GM23338 (cell line): ENCODE measurements at places on chromosomes 1 and 21. TPM values are rescaled to one million over a fixed set of nuclear protein-coding genes. Genes with fewer than 3 reads are reported as not detected.

DNA sequence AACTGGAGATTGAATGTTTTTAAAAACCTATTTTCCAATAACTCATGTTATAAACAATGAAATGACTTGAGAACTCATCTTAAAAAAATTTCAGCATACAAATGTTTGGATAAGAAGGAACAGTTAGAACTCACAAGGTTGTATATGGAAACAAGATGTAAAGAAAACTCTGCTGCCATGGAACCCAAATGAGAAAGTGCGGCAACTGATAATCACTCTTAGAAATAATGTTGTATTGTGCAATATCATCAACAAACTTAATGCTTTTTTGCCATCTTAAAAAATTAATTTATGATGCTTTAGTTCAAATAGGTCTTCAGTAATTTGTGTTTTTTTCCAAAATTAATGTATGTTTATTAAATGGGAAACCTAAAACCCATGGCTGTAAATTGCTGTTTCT is 461.1 kb upstream of the NCAM2 start:
- no peaks in the 10 kb centered on the region for H3K36me3 ChIP-seq
- H3K27ac ChIP-seq = no peak overlapping the region
- no peaks in the 10 kb centered on the region for H3K4me1 ChIP-seq

The DIPK1A gene
- polyA plus RNA-seq = 3.3 and 4.8 TPM in 2 replicates

GRCh38 chr1:67945733-67946374 is 104.6 kb downstream of the DIRAS3 start:
- no peaks in the 10 kb centered on the region for H3K4me1 ChIP-seq
- H3K27me3 ChIP-seq = no peaks in the 10 kb centered on the region
- no peak overlapping the region for H3K27ac ChIP-seq
- H3K4me3 ChIP-seq = no peak overlapping the region
- no peak for DNase-seq

DNA sequence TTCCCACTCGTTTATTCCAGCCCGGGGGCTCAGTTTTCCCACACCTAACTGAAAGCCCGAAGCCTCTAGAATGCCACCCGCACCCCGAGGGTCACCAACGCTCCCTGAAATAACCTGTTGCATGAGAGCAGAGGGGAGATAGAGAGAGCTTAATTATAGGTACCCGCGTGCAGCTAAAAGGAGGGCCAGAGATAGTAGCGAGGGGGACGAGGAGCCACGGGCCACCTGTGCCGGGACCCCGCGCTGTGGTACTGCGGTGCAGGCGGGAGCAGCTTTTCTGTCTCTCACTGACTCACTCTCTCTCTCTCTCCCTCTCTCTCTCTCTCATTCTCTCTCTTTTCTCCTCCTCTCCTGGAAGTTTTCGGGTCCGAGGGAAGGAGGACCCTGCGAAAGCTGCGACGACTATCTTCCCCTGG is 716 bp downstream of the OLIG2 start:
- H3K4me3 ChIP-seq = peak overlapping the region; percentile 64
- H3K36me3 ChIP-seq = no peaks in the 10 kb centered on the region
- no peak overlapping the region for H3K27ac ChIP-seq

DNA sequence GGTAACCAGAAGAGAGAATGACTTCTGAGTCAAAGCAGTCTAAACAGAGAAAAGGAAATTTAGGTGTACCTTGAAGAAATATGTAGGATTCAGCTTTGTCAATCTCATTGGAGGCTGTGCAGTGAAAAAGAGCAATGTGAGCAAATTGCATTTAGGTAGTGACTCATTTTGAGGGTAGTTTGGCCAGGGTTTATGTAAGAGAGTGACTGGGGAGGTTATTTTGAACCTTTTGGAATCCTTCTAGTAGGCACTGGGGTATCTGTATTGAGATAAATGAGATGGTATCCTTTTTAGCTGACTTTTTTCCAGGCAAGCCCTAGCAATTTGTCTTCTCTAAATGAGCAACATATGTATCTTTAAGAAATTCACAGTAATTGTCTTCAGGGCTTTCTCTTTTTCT is 95.9 kb downstream of the DISP1 start:
- H3K27ac ChIP-seq = no peak overlapping the region
- no peak overlapping the region for H3K4me3 ChIP-seq
- no peaks in the 10 kb centered on the region for H3K4me1 ChIP-seq
- no peaks in the 10 kb centered on the region for H3K27me3 ChIP-seq

The GBP4 gene
- 0.05 TPM in 1 of 2 replicates, not detected in the other for polyA plus RNA-seq

- no peak overlapping the region for H3K27ac ChIP-seq
- no peak overlapping the region for H3K4me3 ChIP-seq
- no peaks in the 10 kb centered on the region for H3K36me3 ChIP-seq
- no peaks in the 10 kb centered on the region; the same call in 1 of the 2 replicates for H3K4me1 ChIP-seq
Observed at GRCh38 chr1:6367381-6368012, 26.1 kb downstream of the ACOT7 start.

DNA sequence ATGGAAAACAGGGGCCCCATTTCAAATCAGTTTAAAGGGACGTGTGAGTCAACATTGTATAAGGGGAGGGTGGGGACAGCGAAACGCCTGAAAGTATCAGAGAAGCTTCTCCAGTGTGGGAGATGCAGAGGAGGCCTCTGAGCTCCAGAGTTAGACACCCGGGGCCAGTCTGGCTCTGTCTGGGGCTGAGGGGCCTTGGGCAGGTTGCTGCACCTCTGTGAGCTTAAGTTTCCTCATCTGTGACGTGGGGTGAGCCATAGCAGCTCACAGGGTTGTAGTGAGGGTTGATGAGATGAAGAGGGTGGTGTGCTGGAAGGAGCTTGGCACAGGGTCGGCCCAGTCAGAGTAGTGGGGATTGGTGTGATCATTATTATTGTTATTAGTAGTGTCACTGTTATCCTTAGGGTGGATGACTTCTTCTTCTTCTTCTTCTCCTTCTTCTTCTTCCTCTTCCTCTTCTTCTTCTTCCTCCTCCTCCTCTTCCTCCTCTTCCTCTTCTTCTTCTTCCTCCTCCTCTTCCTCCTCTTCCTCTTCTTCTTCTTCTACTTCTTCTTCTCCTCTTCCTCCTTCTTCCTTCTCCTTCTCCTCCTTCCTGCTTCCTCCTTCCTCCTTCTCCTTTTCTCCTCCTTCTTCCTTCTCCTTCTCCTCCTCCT is 282.0 kb downstream of the PTPRU start:
- no peaks in the 10 kb centered on the region for H3K27me3 ChIP-seq
- H3K4me1 ChIP-seq = no peaks in the 10 kb centered on the region
- no peak overlapping the region for H3K27ac ChIP-seq
- H3K36me3 ChIP-seq = no peaks in the 10 kb centered on the region
- no peak for DNase-seq

The HPCAL4 gene
- 0.08 and 0.12 TPM in 2 replicates for polyA plus RNA-seq

- no peak for DNase-seq
- H3K4me1 ChIP-seq = no peaks in the 10 kb centered on the region
- no peak overlapping the region for H3K4me3 ChIP-seq
- H3K27ac ChIP-seq = no peak overlapping the region
- no peaks in the 10 kb centered on the region for H3K36me3 ChIP-seq
Observed at GRCh38 chr1:102262994-102263393, 266.3 kb upstream of the OLFM3 start.

The KDF1 gene
- 13.6 and 17.4 TPM in 2 replicates for polyA plus RNA-seq

DNA sequence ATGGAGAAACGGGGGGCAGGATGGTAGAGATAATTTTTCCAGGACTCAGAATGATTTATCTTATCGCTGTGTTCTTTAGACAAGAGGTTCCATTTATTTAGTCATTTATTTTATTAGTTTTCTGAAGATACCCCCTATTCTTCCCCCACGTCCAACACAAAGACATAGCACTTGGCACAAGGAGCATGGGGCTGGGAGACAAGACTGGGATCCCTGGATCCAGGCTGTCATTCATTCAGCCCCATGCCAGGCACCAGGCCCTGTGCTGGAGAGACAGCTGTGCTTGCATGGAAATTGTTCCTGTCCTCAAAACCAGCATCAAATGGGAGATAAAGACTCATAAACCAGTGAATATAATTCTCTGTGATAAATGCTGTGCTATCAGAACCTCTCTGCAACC is 27.1 kb upstream of the PLXNA2 start:
- no peaks in the 10 kb centered on the region for H3K27me3 ChIP-seq
- H3K36me3 ChIP-seq = no peaks in the 10 kb centered on the region
- no peak overlapping the region for H3K27ac ChIP-seq
- H3K4me1 ChIP-seq = peaks cover 14% of the 10 kb centered on the region; the same call in 1 of the 2 replicates
- no peak overlapping the region for H3K4me3 ChIP-seq

- no peaks in the 10 kb centered on the region for H3K36me3 ChIP-seq
Observed at GRCh38 chr1:214584805-214585766, 17.9 kb upstream of the CENPF start.

GRCh38 chr1:16053781-16054502 is 10.4 kb downstream of the CLCNKB start:
- H3K27ac ChIP-seq = no peak overlapping the region
- H3K36me3 ChIP-seq = no peaks in the 10 kb centered on the region
- no peak for DNase-seq
- H3K27me3 ChIP-seq = no peaks in the 10 kb centered on the region

- H3K27me3 ChIP-seq = no peaks in the 10 kb centered on the region
- no peak overlapping the region for H3K4me3 ChIP-seq
- no peaks in the 10 kb centered on the region for H3K36me3 ChIP-seq
- H3K4me1 ChIP-seq = no peaks in the 10 kb centered on the region
Observed at GRCh38 chr21:36630485-36631206, 68.3 kb upstream of the SIM2 start.

GRCh38 chr1:151720974-151721787 is at the start of gene RIIAD1:
RIIAD1 (plus strand) TSS chr1:151721522; CDS start chr1:151721537, 15 bp downstream.
- H3K4me1 ChIP-seq = peaks cover 19% of the 10 kb centered on the region
- H3K27ac ChIP-seq = no peak within 1 kb of the TSS
- DNase-seq = peak; percentile 78
- no peaks in the 10 kb centered on the region for H3K36me3 ChIP-seq
- H3K4me3 ChIP-seq = peak within 1 kb of the TSS; percentile 87

DNA sequence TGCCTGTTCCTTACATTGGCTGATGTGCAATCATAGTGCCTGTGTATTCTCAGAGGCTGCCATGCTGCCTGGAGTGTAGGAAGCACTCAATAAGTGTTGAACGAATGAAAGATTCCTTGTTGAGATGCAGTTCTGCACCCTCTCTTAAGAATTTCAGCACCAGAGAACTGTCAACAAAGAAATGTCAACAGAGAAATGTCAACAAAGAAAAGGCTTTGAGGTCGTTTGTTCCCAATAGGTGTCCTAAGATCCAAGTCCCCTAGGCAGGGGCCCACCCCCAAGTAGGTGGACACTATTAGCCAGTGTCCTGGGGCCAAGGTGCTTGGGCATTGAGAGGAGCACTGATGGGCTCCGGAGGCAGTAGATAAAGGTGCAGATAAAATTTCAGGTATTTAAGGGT is 12.6 kb downstream of the KCND3 start:
- H3K36me3 ChIP-seq = no peaks in the 10 kb centered on the region
- H3K27me3 ChIP-seq = no peaks in the 10 kb centered on the region
- no peaks in the 10 kb centered on the region; the same call in 1 of the 2 replicates for H3K4me1 ChIP-seq
- no peak overlapping the region for H3K4me3 ChIP-seq
- H3K27ac ChIP-seq = no peak overlapping the region

- H3K4me1 ChIP-seq = no peaks in the 10 kb centered on the region
- H3K4me3 ChIP-seq = no peak overlapping the region
- no peaks in the 10 kb centered on the region for H3K36me3 ChIP-seq
- no peaks in the 10 kb centered on the region for H3K27me3 ChIP-seq
Observed at GRCh38 chr1:235882816-235883215, 16.1 kb upstream of the LYST start.

- DNase-seq = no peak
- peaks cover 6% of the 10 kb centered on the region for H3K4me1 ChIP-seq
- H3K4me3 ChIP-seq = no peak overlapping the region
- H3K36me3 ChIP-seq = no peaks in the 10 kb centered on the region
- no peaks in the 10 kb centered on the region for H3K27me3 ChIP-seq
Observed at GRCh38 chr1:154775621-154776605, 94.2 kb downstream of the KCNN3 start.

- H3K4me1 ChIP-seq = no peaks in the 10 kb centered on the region
- no peaks in the 10 kb centered on the region for H3K27me3 ChIP-seq
- H3K27ac ChIP-seq = no peak overlapping the region
- H3K36me3 ChIP-seq = no peaks in the 10 kb centered on the region
- no peak overlapping the region for H3K4me3 ChIP-seq
- no peak for DNase-seq
Observed at GRCh38 chr21:16473988-16474387, 744.2 kb downstream of the USP25 start.

- peaks cover 29% of the 10 kb centered on the region for H3K4me1 ChIP-seq
- no peak overlapping the region for H3K27ac ChIP-seq
- DNase-seq = peak; percentile 97
- no peaks in the 10 kb centered on the region for H3K36me3 ChIP-seq
- peak overlapping the region; percentile 55 for H3K4me3 ChIP-seq
- H3K27me3 ChIP-seq = peaks cover 32% of the 10 kb centered on the region
Observed at GRCh38 chr1:153532769-153533599, 2.8 kb downstream of the S100A6 start.

The UBR4 gene
- polyA plus RNA-seq = 111 TPM in 2 replicates

DNA sequence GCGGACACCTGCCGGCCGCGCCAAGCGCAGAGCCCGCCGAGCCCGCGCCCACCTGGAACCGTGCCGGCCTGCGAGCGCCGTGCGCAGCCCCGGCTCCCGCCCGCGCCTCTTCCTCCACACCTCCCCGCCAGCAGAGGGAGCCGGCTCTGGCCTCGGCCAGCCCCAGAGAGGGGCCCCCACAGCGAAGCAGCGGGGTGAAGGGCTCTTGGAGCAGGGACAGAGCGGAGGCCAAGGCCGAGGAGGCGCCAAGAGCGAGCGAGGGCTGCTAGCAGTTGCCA is 50.1 kb upstream of the KRTAP19-8 start:
- H3K4me3 ChIP-seq = no peak overlapping the region
- H3K4me1 ChIP-seq = no peaks in the 10 kb centered on the region
- DNase-seq = peak; percentile 61

GRCh38 chr1:162885265-162885664 is 24.3 kb upstream of the CCDC190 start:
- no peak overlapping the region for H3K4me3 ChIP-seq
- DNase-seq = no peak
- no peaks in the 10 kb centered on the region for H3K36me3 ChIP-seq
- H3K27me3 ChIP-seq = no peaks in the 10 kb centered on the region

DNA sequence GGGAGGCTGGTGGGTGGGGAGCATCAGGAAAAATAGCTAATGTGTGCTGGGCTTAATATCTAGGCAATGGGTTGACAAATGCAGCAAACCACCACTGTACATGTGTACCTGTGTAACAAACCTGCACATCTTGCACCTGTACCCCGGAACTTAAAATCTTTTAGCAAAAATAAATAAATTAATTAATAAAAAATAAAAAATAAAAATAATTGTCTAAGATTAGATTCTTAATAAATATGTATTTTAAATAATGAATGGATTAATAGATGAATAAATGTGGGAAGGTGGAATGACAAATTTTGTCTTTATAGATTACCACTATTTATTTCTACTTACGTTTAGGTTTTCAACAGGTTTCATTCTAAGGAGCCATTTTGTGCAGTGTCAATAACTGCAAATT is 563.5 kb upstream of the B3GALT2 start:
- H3K36me3 ChIP-seq = no peaks in the 10 kb centered on the region
- 0 out of 2 replicates have a peak, but pooled peaks cover 4% of the 10 kb centered on the region for H3K4me1 ChIP-seq
- no peak for DNase-seq
- no peak overlapping the region for H3K27ac ChIP-seq
- H3K4me3 ChIP-seq = no peak overlapping the region

The OVAAL gene
- polyA plus RNA-seq = not detected in 2 replicates
